ENCODE measurements at places on chromosomes 7 and 10.

GRCh38 chr10:4983615-4984216 lies 19.9 kb downstream of the AKR1C2 start:
- DNase-seq: no peak

- no peak for DNase-seq
Measured at GRCh38 chr10:103276251-103276895, 565 bp upstream of the INA start.

- DNase-seq: no peak
Measured at GRCh38 chr10:4498711-4499251, 327.2 kb upstream of the AKR1E2 start.

GRCh38 chr10:78178940-78179339 lies 145.3 kb downstream of the RPS24 start:
- DNase-seq: no peak

GRCh38 chr10:74967911-74968666 lies 141.7 kb downstream of the KAT6B start:
- DNase-seq: no peak

GRCh38 chr10:4651404-4652037 lies 174.5 kb upstream of the AKR1E2 start:
- no peak for DNase-seq

GRCh38 chr10:28503114-28503513 lies 29.8 kb upstream of the WAC start:
- no peak for DNase-seq

GRCh38 chr10:108000365-108000764 lies 835.9 kb upstream of the SORCS1 start:
- DNase-seq: no peak

DNA sequence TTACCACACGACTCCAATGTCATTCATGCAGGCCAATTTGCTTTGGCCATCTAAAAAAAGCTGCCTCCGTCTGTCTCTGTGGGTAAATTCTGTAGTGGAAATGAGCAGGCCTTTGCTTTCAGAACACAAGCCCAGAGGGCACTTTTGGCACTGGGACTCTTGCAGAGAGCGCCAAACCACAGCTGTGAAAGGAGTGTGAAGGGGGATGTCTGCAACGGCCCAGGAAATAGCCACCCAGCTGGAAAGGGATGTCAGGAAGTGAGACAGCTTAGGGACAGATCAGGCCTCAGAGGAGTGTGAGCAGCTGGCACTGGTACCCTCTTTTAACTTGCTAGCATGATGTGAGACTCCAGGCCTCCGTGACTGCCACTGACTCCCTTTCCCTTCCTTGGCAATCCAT lies 152.4 kb downstream of the DKK1 start:
- no peak for DNase-seq

DNA sequence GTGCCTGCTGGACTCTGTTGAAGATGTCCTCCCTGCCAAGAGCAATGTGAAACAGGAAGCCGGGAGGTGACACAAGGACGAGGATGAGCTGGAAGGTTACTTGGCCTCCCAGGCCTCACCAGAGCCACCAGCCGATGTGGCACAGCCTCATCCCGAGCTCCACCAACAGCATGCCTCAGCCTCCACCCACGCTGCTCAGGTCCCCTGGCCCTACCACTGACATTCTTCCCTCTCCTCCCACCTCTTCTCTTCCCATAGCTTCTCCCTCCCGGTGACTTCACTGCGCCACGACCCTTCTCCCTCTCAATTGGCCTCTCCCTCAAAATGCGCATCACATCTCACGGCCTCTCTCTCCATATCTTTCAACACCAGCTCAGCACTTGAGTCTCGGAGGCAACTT lies 249.9 kb downstream of the SKAP2 start:
- DNase-seq: no peak

DNA sequence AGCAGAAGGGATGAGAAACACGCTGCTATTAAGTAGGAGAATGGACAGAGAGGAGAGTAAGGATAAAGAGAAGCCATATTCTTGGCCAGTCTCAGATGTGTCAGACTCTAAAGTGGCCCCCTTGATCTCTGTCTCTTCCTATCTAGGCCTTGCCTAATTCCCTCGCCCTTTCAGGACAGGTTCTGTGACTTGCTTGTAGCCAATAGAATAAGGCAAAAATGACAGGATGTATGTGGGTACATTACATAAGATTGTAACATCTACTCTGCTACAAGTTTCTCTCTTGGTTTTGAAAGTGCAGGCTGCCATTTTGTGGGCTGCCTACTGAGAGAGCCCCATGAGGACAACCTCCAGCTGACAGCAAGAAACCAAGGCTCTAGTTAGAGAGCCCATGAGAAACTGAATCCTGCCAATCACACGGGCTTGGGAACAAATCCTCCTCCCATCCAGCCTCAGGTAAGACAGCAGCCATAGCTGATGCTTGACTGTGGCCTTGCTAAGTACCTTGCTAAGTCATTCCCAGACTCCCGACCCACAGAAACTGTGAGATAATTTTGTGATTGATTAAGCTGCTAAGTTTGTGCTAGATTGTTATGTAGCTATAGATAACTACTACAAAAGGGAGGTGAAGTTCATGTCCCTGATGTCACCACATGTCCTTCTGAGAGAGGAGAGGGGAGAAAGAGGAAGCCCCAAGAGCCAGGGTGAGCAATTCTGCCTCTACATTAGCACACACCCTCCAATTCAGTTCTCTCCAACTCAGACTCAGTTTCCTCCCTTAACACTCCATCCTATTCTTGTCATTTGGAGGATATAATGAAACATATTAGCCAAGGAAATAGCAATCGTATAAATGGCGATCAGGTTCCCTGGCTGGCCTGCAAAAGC lies 185.5 kb downstream of the SGMS1 start:
- DNase-seq: no peak

DNA sequence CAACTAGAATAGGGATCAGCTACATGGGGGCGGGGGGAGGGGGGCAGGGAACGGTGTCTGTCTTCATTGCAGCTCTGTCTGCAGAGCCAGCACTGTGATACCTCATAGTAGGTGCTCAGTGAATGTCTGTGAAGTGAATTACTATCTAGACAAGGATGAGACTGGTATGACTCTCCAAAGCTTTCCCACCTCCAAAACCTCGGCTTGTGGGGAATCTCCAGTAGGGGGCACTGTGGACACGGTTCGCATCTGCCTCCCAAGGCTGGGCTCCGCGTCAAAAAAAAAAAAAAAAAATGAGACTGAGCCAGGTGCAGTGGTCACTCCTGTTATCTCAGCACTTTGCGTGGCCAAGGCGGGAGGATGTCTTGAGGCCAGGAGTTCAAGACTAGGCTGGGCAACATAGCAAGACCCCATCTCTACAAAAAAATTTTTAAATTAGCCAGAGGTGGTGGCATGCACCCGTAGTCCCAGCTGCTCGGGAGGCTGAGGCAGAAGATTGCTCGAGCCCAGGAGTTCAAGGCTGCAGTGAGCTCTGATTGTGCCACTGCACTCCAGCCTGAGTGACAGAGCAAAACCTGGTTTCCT lies 9.6 kb downstream of the TRIM56 start:
- no peak for DNase-seq

DNA sequence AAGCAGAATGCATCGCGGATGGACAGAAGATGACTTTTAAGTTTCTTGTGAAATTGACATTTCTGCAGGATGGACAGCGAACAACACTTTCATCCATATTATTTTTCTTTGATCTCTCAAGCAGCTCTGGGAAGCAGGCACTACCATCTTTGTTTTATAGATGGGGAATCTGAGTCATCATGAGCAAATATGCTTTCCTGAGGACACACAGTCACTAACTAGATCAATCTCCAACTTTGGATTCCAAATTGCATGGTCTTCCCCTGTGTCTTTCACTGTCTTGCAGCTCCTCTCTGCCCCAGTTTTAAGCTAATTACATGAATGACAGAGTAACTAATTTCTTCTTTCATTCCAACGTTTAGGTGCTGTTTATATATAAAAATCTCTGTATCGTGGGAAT lies 201.5 kb downstream of the ADAM12 start:
- DNase-seq: no peak

GRCh38 chr10:73716251-73716650 lies 18.3 kb upstream of the AGAP5 start:
- DNase-seq: no peak

DNA sequence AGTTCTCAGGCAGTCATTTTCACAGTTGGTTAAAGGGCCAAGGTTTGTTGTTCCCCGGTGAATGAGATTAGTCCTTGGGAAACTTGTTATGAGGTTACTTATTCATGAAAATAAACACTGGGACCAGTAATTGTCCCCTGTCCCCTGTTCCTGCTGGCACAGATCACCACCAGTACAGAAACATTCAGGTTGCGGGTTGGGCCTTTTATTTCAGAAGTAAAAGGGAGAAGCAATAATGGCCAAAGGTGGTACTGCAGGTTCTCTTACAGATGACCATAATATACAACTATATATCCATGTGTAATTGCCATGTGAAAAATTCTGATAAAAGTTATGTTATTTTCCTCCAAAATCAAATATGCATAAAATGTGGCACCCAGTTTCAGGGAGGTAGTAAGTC lies 442.0 kb downstream of the SORCS1 start:
- no peak for DNase-seq

DNA sequence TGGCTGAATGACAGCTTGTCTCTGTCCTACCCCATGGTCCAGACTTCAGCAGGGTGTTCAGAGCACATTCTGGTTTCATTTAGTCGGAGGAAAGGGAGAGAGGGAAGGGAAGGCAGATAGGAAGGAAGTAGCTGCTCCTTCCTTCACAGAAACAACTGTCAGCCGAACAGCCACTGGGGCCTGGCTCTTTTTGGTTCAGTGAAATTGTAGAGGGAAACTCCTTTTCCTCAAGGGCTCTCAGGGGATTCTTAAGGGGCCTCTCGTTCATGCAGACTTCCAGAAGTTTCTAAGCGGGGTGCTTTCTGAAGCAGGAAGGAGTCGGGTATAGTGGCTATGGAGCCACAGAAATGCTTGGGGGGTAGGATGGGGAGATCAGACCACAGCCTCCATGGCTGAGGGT lies 56.4 kb downstream of the TLL2 start:
- DNase-seq: no peak

- DNase-seq: no peak
Measured at GRCh38 chr10:29604291-29604825, 30.4 kb downstream of the SVIL start.

DNA sequence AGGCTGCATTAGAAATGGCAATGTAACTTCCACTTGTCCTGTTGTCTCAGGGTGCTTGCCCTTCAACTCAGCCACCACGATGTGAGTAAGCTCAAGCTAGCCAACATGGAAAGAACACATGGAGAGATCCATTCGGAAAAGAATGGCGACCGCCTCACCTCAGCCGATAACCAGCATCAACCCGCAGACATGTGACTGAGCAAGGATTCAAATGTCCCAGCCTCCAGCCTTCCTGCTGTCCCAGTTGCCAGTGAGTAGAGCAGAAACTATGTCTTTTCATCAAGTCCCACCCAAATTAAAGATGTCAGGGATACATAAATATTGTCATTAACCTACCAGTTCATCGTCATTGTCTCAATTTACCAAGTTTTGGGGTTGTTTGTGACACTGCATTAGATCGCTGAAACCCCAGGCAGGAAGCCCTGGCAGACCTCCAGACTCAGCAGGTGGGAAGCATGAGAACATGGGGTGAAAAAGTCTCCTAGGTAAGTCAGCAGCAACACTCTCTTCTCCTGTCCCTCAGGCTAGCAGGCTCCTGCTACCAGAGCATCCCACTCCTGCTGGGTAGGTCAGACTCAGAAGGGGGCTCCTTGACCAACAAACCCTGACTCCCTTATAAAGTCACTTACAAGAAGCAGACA lies 67.0 kb downstream of the OSBPL3 start:
- DNase-seq: no peak

DNA sequence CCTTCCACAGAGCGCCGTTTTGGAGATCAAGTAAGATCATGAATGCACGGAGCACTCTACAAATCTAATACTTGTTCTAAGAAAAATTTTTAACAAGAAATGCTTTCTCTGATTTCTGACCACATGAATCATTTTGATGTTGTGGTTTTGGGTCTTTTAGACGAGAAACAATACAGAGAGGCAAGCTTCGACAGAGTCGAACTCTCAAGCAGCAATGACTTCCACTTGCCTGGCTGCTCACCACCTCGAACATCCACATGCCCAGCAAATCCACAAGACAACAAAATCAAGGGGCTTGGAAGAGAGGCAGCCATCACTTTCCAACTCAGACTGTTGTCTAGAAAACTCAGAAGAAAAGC lies 69.4 kb upstream of the GSDME start:
- no peak for DNase-seq

GRCh38 chr7:156105337-156106106 lies 293.3 kb upstream of the SHH start:
- DNase-seq: no peak

- DNase-seq: no peak
Measured at GRCh38 chr10:14742815-14743214, 31.9 kb downstream of the FAM107B start.

GRCh38 chr10:130014263-130015074 lies 50.4 kb upstream of the EBF3 start:
- DNase-seq: no peak

DNA sequence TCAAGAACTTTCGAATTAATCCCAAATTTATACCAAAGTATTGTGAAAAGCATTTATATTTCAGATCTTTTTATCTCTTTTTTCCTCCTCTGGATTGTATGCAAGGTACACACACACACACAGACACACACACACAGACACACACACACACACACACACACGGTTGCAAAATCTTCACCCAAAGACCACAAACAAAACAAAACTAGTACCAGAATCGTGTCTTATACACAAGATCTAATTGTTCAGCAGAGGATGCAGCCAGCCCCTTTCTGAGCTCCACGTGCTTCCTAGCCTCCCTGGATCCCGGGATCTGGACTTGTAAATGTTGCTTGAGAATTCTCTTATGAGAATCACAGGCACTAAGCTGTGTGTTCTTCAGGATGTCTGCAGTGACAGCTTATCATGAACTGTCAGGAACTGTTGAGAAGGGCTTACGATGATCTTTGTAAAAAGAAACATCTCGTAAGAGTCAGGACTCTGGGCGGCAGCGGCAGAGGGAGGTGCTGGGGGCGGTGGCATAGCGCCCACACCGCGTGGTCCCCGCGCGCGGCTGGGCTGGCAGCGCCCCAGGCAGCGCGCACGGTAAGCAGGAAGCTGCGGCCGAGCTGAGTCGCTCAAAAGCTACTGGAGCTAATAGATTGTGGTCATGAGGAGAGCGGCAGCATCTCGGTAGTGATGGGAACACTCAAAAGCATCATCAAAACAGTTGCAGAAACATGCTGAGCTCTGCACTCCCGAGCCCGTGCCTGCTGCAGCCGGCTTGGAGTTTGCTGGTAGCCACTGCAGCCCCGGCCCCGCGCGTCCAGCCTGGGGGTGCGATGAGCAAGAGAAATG lies 277.6 kb downstream of the GATA3 start:
- DNase-seq: no peak

DNA sequence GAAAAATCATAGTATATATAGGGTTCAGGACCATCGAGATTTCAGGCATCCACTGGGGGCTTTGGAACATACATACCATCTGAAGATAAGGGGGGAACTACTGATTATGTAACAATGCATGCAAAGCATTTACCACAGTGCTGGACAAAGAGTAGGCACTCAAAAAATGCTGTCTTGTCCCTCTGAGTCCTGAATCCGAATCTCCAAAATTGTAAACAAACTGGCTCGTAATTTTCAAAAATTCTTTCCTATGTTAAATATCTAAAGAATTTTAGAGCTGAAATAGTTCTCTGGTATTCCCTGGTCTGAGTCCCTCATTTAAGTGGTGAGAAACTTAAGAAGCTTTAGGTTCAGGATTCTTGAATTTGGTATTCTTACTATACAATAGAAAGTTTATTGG lies 167.8 kb upstream of the ASAH2 start:
- no peak for DNase-seq

GRCh38 chr7:5687936-5688630 lies 93.4 kb downstream of the RNF216 start:
- DNase-seq: no peak

GRCh38 chr10:13219685-13220670 lies 14.2 kb downstream of the UCMA start:
- no peak for DNase-seq

- no peak for DNase-seq
Measured at GRCh38 chr7:45155941-45156340, 1.6 kb upstream of the RAMP3 start.
